Body of pancreas (tissue), 4 donors: ENCODE measurements at places on chromosomes 11 and 22. TPM values are rescaled to one million over a fixed set of nuclear protein-coding genes. Genes with fewer than 3 reads are reported as not detected.
A peak's percentile ranks its signal among the peaks of the same experiment; 100 is the strongest.

- peak overlapping the region; percentile 23 for H3K27ac ChIP-seq
- H3K36me3 ChIP-seq, result no peaks in the 10 kb centered on the region
- DNase-seq, result no peak
- no peak overlapping the region for H3K4me3 ChIP-seq
- no peaks in the 10 kb centered on the region for H3K27me3 ChIP-seq
These were observed 16.8 kb upstream of the CABP7 start for GRCh38 chr22:29702931-29703501.

DNA sequence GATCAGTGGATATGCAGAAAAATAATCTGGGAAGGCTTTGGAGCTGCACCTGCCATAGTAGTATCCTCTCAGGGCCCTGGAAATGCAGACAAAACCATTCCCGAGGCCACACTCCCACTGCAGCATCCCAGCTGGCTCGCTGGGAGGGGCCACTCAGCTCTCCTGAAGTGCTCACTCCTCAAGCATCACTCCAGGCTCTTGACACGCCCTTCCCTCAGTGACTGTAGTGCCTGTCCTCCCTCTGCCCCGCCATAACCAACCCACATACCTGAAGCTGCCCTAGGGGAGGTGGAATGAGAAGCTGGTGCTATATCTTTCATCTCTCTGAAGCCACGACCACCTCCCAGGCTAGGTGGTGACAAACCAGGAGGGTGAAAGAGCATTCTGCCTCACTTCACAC, 4.8 kb downstream of the DSCAML1 start:
- H3K4me3 ChIP-seq, result no peak overlapping the region
- peaks cover 4% of the 10 kb centered on the region for H3K27me3 ChIP-seq

- H3K4me3 ChIP-seq, result no peak overlapping the region
- H3K27me3 ChIP-seq, result no peaks in the 10 kb centered on the region
- H3K27ac ChIP-seq, result no peak overlapping the region
These were observed 38.8 kb upstream of the TOLLIP start for GRCh38 chr11:1348146-1348795.

GRCh38 chr11:113334183-113334582, 19.8 kb downstream of the TTC12 start:
- H3K4me1 ChIP-seq, result no peaks in the 10 kb centered on the region
- H3K4me3 ChIP-seq, result no peak overlapping the region
- H3K36me3 ChIP-seq, result no peaks in the 10 kb centered on the region
- DNase-seq, result no peak
- H3K27ac ChIP-seq, result no peak overlapping the region
- H3K27me3 ChIP-seq, result no peaks in the 10 kb centered on the region

Gene BEST1
- total RNA-seq, result 2.6 TPM

Gene TYR
- total RNA-seq, result not detected

GRCh38 chr11:62930157-62930556, 9.0 kb upstream of the CHRM1 start:
- no peaks in the 10 kb centered on the region for H3K36me3 ChIP-seq
- DNase-seq, result no peak
- H3K27me3 ChIP-seq, result no peaks in the 10 kb centered on the region

Gene GGT1
- 58.7 TPM for total RNA-seq

DNA sequence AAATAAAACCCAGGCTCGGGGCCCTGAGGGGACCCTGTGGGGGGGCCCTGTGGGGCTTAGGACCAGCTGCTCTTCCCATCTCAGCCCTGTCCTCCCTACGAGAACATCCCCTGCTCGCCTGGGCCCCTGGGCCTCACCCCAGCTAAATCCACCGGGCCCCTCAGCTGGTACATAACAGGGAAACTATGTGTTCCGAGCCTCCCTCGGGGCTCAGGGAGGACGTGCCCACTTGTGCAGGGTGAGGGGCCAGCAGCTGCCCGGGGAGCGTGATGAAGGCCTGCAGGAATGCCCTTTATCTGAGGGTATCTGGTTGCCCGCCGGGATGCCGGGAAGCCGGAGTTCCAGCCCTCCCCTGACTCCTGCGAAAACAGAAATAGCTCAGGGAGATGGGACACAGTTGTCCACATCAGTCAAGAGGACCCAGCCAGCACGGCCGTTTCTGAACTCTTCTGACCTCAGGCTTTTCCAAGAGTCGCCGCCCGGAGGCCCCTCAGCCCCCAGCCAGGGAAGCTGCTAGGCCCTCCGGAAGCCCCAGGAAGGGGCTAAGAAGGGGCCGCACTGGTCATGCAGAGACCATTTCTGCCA, 20.6 kb downstream of the MRPL23 start:
- no peaks in the 10 kb centered on the region for H3K4me1 ChIP-seq
- H3K4me3 ChIP-seq, result no peak overlapping the region
- no peak for DNase-seq
- H3K36me3 ChIP-seq, result no peaks in the 10 kb centered on the region
- H3K27ac ChIP-seq, result no peak overlapping the region

DNA sequence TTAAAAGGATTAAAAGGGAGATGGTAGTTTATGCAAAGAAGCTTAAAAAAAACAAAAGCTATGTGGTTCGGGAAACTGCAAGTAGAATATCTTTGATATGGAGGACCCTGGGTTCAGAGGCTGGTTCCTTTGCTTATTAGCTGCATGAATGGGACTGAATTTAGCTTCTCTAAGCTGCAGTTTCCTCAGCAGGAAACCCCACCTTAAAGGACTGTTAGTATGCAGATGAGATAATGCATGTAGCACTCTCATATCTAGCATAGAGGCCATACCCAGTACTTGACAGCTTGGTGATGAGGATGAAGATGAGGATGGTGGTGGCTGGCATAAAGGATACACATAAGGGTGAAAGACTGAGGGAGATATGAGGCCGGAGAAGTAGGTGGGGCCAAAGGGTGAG, 134.6 kb downstream of the RRAS2 start:
- H3K4me3 ChIP-seq, result no peak overlapping the region
- no peaks in the 10 kb centered on the region for H3K27me3 ChIP-seq
- no peaks in the 10 kb centered on the region for H3K4me1 ChIP-seq
- no peak for DNase-seq

GRCh38 chr11:94933223-94934130, 39.9 kb downstream of the CWC15 start:
- H3K4me1 ChIP-seq, result no peaks in the 10 kb centered on the region
- H3K27ac ChIP-seq, result no peak overlapping the region
- no peaks in the 10 kb centered on the region for H3K27me3 ChIP-seq
- no peak overlapping the region for H3K4me3 ChIP-seq
- no peaks in the 10 kb centered on the region for H3K36me3 ChIP-seq

DNA sequence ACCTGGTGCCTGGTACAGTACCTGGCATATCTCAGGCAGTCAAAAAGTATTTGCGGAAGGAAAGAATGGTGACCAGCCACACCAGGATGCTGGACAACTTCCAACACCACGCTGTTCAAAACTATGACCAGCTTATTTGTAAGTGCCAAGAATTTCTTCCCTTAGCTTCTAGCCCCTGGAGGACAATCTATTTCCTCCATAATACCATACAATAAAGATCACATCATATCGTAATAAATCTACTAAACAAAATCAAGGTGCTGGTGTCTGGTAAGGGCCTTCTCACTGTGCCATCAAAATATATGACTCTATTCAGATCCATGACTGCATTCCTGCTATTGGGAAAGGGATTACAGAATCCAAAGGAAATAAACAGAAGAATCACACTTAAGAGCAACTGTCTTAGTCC, 51.5 kb downstream of the ALG9 start:
- H3K27ac ChIP-seq, result peak overlapping the region; percentile 30
- no peak overlapping the region for H3K4me3 ChIP-seq
- H3K36me3 ChIP-seq, result no peaks in the 10 kb centered on the region

DNA sequence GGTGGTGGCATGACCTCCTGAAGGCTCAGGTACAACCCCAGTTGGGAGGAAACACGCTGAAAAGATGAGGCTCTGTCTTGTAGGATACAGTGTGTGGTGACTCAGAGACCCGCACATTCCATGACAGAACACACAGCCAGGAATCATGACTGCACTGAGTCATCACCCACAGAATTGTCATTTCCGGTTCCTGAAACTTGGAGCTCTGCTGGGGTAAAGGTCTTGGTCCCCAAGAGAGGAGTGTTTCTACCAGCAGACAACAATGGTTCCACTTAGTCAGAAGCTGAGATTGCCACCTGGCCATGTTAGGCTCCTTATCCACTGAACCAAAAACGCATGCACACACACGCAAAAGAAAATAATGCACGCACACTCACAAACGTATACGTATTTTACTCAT, 31.5 kb upstream of the CYB5R3 start:
- no peaks in the 10 kb centered on the region for H3K27me3 ChIP-seq
- no peaks in the 10 kb centered on the region for H3K36me3 ChIP-seq
- no peak for DNase-seq
- no peak overlapping the region for H3K4me3 ChIP-seq
- H3K27ac ChIP-seq, result no peak overlapping the region

Gene PTPRCAP
- 6.0 TPM for total RNA-seq

- H3K4me1 ChIP-seq, result peaks cover under 1% of the 10 kb centered on the region
- no peak for DNase-seq
- no peak overlapping the region for H3K27ac ChIP-seq
- H3K4me3 ChIP-seq, result no peak overlapping the region
- peaks cover 2% of the 10 kb centered on the region for H3K36me3 ChIP-seq
These were observed 118.1 kb upstream of the APOA1 start for GRCh38 chr11:116955548-116955947.

DNA sequence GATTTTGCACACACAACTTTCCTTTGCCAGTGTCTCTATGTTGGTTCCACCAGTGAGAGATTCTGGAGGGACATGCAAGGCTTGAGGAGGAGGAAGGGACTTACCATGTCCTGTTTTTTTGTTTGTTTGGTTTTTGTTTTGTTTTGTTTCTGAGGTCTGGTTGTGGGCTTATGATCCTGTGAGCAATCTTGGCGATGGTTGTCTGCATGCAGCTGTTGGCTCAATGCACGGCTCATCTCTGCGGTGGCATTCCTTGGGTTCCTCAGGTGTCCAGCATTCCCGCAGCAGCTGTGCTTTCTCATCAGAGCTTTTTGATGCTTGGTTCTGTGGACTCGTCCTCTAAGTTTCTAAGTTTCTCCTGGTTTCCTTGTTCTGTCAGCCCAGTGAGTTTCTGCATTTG, 4.8 kb upstream of the NNMT start:
- H3K36me3 ChIP-seq, result no peaks in the 10 kb centered on the region
- no peak for DNase-seq
- H3K27me3 ChIP-seq, result no peaks in the 10 kb centered on the region
- H3K4me1 ChIP-seq, result peaks cover 13% of the 10 kb centered on the region
- H3K4me3 ChIP-seq, result no peak overlapping the region

DNA sequence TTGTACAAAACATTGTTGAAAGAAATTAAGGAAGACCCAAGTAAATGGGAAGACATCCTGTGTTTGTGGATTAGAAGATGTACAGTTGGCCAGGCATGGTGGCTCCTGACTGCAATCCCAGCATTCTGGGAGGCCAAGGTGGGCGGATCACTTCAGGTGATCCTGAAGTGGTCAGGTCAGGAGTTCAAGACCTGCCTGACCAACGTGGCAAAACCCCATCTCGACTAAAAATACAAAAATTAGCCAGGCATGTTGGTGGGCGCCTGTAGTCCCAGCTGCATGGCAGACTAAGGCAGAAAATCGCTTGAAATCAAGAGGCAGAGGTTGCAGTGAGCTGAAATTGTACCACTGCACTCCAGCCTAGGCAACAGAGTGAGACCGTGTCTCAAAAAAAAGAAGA, 62.0 kb upstream of the SEPTIN5 start:
- no peak for DNase-seq
- H3K36me3 ChIP-seq, result no peaks in the 10 kb centered on the region
- H3K27me3 ChIP-seq, result no peaks in the 10 kb centered on the region
- no peak overlapping the region for H3K4me3 ChIP-seq

GRCh38 chr11:16792426-16792825, 54.0 kb downstream of the C11orf58 start:
- H3K4me1 ChIP-seq, result peaks cover 3% of the 10 kb centered on the region
- H3K27ac ChIP-seq, result no peak overlapping the region
- no peaks in the 10 kb centered on the region for H3K27me3 ChIP-seq
- H3K4me3 ChIP-seq, result no peak overlapping the region
- H3K36me3 ChIP-seq, result no peaks in the 10 kb centered on the region
